ENCODE measurements at places on chromosomes 3 and 15.

GRCh38 chr3:46693038-46693891 lies at the start of gene ALS2CL:
ALS2CL (minus strand) TSS chr3:46693679; CDS start chr3:46689440, 4,239 bp downstream.
- DNase-seq: peak; percentile 73

DNA sequence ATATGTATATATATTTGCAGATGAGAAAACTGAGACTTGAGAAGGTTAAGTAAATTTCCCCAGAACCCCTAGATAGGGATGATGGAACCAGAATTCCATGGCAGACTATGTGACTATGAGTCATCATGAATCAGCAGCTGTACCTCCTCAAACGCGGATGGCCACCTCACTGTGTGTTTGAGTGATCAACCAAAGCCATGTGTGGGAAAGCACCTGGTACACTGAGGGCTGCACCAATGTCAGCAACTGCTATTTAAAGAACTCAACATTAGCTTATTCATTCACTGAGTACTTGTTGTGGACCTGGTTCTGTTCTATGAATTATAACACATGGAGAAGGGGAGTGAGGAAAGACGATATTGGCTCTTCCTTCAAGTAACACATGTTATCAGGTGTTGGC lies 377.0 kb downstream of the GAP43 start:
- no peak for DNase-seq

GRCh38 chr3:127182431-127182830 lies 10.5 kb upstream of the PRR23E start:
- DNase-seq: no peak

GRCh38 chr3:86990734-86991481 lies at the start of gene VGLL3:
VGLL3 (minus strand) TSS chr3:86991149; CDS start chr3:86990743, 406 bp downstream.
- DNase-seq: no peak

GRCh38 chr15:64930019-64930652 lies 18.4 kb downstream of the ANKDD1A start:
- DNase-seq: no peak

GRCh38 chr3:186825294-186825821 lies 17.2 kb upstream of the ADIPOQ start:
- peak; percentile 42 for DNase-seq

- DNase-seq: no peak
Observed at GRCh38 chr3:63351159-63352007, 73.3 kb downstream of the SYNPR start.

GRCh38 chr3:48776854-48777253 lies 59.8 kb upstream of the IP6K2 start:
- DNase-seq: no peak

- DNase-seq: no peak
Observed at GRCh38 chr3:196645897-196646665, 6.6 kb downstream of the NRROS start.

- DNase-seq: no peak
Observed at GRCh38 chr3:77799278-77799677, 759.4 kb downstream of the ROBO2 start.

- no peak for DNase-seq
Observed at GRCh38 chr3:31265646-31266428, 266.9 kb upstream of the STT3B start.

DNA sequence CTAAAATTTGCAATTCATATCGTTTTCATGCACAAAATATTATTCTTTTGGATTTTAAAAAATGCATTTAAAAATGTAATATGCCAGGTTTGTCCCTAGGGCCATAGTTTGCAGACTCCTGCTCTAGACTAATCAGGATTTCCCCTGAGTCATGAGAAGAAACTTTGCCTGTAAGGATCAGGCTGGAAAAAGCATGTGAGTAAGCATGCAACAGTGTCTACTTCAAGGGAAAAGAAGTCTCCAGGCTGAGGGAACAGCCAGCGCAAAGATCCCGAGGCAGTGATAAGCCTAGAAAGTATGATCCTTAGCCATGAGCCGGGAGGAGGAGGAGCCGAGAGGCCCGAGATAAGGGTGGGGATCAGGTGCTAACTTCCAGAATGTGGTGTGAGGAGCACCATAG lies 382.8 kb upstream of the CFAP20DC start:
- DNase-seq: no peak

DNA sequence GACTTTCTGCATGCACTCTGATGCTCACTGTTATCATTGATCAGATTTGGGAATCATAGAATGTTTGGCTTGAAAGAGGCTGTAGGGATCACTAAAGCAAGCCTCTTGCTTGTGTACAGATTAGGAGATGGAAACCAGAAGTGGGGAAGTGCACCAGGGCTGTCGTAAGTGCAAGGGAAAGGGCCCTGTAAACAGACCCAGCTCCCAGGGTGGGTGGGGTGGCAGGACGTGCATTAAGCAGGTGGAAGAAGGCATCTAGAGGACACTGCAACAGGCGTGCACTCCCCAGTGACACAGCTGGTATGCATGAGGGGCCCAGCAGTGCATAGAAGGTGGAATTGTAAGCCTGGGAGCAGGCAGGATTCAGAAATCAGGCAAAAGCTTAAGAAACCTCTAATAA lies 58.0 kb upstream of the SLC7A14 start:
- no peak for DNase-seq

DNA sequence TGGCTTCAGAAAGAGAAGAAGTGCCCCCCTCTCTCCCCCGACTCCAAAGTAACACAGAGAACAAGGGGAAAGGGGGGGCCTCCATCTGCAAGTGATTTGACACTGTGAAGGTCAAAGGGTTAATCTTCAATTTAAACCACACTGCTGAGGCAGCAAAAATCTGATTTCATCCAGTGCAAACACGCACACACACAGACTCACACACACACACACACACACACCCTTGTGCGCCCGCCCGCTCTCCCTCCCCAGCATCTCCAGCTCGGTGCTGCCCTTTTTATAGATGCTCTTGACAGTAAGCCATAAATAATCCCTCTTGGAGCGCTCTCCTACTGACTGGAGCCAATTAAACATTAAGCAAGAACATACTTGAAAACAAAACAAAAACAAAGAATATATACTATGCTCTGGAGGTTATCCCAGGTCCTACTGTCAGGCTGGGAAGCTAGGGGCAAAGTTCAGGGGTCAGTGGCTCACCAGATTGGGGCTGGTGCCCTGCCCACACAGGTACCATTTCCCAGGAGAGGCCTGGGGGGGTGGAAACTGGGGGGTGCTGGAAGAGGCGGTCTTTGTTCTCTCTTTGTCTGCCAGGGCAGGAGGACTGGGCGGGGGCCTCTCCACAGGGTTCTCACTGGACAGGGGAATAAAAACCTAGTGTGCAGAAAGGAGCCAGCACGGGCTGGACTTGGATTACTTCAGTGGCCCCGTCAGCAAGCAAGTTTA lies 16.3 kb downstream of the BMF start:
- DNase-seq: no peak

- no peak for DNase-seq
Observed at GRCh38 chr3:32186097-32186496, 52.4 kb upstream of the CMTM8 start.

- peak; percentile 39 for DNase-seq
Observed at GRCh38 chr15:84736375-84736774, 12.0 kb upstream of the ZNF592 start.
